ENCODE measurements at places on chromosomes 11 and 22.

- DNase-seq: peak; percentile 83
Measured at GRCh38 chr11:63478896-63479295, 12.1 kb downstream of the PLAAT5 start.

DNA sequence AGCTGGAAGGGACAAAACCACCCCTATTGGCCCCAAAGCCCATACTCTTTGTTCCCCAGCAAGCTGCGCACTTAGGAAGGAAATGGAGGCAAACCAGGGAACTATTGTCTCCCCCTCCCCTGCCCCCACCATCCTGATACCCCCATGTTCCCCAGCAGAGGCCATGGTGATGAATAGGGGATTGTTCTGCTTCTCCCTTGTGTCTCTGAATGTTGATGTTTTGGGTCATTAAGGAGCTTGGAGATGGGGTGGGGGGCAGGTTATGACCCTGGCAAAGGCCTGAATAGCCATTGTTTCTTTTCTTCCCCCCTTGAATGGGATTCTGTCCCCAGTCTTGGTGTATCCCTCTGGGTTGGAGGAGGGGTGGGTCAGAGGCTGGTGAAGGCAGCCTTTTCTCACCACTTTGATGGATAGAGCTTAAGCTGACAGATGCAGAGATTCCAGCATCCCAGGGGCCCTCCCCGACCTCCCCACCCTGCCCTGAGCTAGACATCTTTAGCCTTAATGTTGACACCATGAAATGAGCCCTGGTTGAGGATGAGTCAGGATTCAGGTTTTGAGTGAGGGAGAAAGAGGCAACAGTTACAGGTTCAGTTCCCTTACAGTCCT, 8.3 kb downstream of the DTX4 start:
- no peak for DNase-seq

DNA sequence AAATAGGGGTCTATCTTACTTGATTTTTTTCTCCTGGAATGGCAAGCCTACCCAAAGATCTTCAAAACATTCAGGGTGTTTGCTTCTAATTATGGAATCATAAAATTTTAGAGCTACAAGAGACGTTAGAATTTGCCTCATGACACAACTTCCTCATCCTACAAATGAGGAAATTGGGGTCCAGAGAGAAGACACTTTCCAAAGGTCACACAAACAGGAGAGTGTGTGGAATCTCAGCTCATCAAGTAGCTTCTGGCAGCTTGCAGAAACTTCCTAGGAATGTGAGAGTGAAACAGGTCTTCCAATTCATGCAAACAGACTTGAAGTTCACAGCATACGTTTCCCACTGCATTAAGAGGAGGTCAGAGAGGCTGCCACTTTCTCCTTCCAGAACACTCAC, 976.0 kb downstream of the OPCML start:
- DNase-seq: no peak

GRCh38 chr11:62644220-62644619, 2.2 kb downstream of the GANAB start:
- DNase-seq: no peak

DNA sequence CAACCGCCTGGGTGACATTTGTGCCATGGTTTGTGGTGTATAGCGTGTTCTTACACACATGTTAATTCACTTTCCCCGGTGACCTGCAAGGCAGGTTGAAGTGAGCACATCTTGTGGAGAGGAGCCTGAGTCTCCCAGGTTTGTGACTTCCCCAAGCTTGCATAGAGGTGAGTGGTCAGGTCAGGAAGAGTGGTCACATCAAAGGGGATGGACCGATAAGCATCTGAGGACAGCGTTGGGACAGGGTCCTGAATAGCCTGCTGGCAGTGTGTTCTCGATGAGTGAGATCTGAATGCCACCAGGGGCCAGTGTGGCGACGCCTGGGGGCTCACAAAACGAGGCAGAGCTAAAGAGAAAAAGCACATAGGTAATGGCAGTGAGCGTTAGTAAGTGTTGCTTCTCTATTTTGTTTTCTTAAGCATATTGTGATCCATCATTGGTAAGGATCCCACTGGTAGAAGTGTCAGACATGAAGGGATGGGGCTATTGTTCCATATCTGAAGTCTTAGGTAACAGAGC, 154.6 kb downstream of the GRIK4 start:
- DNase-seq: peak; percentile 50
